CD4-positive, alpha-beta T cell treated with Interleukin-6 for 4 hours (primary cell): ENCODE measurements at places on chromosomes 6 and 20.

DNA sequence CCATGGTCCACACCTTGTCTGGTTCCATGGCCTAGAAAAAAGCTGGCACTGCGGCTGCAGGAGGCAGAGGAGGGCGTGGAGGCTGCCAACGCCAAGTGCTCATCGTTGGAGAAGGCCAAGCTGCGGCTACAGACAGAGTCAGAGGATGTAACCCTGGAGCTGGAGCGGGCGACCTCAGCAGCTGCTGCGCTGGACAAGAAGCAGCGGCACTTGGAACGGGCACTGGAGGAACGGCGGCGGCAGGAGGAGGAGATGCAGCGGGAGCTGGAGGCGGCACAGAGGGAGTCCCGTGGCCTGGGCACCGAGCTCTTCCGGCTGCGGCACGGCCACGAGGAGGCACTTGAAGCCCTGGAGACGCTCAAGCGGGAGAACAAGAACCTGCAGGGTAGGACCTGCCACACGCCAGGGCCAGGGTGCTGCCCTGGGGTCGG is 43.4 kb downstream of the MYH7B start:
- no peak for DNase-seq

DNA sequence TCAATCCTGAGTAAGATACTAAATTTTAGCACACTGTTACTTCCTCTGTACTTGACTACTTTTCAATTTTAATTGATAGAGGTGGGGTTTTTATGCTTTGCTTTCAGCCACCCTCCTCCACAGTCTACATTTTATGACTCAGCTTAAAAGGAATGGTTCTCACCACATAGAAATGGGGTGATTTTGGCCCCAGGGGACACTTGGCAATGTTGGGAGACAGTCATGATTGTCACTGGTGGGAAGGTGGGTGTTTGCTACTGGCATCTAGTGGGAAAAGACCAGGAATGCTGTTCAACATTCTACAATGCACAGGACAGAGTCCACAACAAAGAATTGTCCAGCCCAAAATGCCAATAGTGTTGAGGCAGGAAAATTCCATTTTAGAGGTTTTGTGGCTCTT is 71.3 kb downstream of the PCSK2 start:
- DNase-seq, result no peak

DNA sequence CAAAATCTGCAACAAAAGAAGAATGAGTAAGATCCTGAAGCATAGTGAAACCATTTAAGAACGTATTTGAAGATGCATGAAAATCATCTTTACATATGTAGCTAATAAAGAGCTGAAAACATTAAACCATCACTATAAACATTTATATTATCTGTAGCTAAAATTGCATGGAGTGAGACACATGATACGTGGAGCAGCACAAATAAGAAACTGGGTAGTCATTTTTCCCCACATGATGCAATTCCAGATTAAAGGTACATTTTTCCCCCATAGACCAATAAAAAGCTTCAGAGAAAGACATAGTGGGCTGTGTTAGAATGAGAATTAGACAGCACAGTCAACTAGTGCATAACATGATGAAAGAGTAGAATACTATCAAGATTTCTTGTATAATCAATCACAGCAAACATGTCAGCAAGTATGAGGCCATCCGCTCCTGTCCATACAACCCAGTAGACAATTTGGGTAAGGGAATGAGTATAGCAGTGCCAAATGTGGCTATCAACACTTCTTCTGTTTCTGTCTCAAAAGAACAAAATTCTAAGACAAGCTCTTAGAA is 67.0 kb downstream of the RSPO3 start:
- no peak for DNase-seq

GRCh38 chr20:20261159-20261558 is 106.7 kb upstream of the INSM1 start:
- DNase-seq, result no peak

- no peak for DNase-seq
These were observed 43.8 kb upstream of the DYNLRB1 start for GRCh38 chr20:34472246-34472925.

- no peak for DNase-seq
These were observed 35.3 kb downstream of the ESR1 start for GRCh38 chr6:151842816-151843215.

GRCh38 chr6:38371881-38372280 is 267.8 kb downstream of the BTBD9 start:
- no peak for DNase-seq

- no peak for DNase-seq
These were observed 25.5 kb upstream of the PXDC1 start for GRCh38 chr6:3776881-3777507.

DNA sequence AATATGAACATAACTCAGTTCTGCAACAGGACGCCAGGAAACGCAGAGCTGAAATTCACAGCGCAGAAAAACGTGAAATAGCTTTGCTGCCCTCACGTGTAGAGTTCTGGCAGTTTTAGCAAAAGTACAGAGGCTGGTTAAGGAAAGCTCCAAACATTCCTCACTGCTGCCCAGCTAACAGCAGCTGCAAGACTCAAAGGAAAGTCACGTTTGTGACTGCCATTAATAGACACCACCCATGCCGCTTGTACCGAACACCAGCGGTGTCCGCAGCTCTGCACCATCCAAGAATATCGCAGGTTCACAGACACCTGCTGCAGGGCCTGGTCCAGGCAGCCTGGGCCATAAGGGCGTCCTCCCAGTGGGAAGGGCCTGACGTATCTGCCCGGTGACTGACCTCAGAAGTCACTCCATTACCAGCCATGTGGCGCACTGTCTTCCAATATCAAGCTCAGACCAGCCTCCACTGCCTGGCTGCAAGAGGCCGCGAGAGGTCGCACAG is 61.4 kb downstream of the WDR27 start:
- DNase-seq, result no peak

- peak; percentile 31 for DNase-seq
These were observed 572 bp downstream of the DSE start for GRCh38 chr6:116371120-116371917.

- no peak for DNase-seq
These were observed 4.5 kb downstream of the HSPA1A start for GRCh38 chr6:31819871-31820299.
